ENCODE measurements at places on chromosomes 1 and 21.

- no peak for DNase-seq
Observed at GRCh38 chr1:18482721-18483425, 2.1 kb downstream of the KLHDC7A start.

DNA sequence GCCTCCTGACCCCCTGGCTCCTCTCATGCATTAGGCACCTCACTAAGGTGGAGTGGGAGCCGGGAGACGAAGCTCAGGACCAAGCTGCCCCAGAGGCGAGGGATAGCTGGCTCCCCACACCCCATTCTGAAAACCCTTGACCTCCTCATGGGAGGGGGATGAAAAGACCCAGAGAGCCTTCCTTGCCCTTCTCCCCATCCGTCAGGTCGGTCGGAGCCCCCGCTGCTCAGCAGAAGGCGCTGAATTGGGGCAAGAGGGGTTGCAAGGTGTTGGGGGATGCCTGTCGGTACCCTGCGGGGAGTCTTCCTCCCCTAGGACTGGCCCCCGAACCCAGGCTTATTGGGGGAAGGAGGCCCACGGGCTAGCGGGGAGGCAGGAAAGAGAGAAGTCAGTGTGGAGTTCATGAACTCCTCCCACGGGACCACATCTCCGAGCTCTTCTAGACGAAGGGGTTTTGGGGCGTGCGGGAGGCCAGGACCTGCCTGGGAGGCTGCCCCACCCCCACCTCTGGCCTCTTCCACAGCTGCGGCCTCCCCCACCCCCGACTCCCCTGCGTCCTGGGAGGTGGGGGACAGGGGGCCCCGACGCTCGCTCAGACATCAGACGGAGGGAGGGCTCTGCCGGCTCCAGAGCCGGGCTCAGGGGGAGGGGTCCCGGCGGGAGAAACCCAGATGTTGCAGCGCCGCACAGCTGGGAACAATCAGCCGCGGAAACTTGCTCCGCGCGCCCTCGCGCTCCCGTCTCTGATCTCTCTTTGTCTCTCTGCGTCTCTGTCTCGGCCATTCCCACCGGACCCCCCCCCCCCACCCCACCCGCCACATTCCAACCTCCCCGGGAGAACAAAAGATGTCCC is 719 bp downstream of the MFAP2 start:
- no peak for DNase-seq

DNA sequence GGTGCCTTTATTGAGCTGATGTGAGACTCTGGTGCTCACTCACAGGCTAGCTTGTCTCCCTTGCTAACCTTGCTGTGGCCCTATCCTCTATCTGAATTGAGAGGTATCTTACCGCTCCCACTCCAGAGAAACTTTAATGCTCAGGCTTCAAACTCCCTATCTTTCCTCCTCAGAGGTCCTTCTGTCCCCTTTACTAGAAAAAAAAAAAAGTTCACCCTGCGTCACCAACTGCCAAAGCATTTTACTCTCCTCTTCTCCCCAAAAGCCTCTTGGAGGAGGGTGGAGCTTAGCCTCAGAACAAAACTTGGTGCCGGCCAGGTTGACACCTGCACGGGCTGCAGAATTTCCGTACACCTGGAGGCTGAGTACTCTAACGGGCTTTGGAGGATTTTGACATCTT is 55.1 kb downstream of the ATP2B4 start:
- no peak for DNase-seq

DNA sequence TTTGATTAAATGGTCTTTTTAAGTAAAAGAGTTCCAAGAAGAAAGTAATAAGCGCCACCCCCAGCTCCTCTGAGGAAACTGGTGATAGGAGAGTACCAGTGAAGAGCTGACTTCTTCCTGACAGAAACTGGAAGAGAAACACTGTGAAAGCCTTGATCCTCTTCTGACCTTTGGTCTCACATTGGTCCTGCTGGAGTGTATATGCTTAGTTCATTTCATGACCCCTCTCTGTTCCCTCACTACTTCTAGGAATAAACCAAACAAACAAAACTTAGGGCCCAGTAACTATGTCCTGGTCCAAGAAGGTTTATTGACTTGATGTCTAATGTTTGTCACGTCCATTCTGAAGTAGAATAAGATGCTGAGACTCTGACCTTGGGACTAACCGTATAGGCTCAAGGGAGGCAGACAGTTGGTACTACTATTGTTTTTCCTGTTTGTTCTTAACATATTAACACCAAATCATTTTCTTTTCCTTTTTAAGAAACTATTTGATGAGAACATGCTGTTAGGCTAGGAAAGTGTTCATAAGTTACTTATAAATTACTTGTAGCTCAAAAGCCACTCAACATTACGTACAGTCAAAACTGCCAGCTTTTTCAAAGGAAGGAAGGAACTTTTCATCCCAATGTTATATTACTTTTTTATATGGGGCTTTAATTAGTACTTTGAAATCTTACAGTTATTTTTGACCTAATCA is 57.9 kb downstream of the MIER1 start:
- DNase-seq: no peak

- DNase-seq: no peak
Observed at GRCh38 chr1:68384872-68385411, 64.8 kb downstream of the RPE65 start.

DNA sequence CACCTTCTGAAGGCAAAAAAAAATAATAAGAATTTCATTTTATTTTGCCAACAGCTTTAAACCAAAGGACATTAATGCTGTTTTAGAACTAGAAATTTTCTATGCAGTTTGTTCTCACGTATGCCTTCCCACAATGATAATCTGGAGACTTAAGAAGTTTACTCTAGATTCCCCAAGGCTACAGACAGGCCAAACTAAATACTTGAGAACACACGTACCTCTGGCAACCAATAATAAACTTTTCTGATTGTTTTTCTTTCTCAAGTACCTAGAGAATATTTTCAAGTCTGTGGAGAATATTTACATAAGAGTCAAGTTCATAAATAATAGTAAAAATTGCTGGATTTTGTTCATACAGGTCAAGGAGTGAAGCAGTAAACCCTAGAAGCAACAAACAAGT is 15.9 kb downstream of the CLDN8 start:
- no peak for DNase-seq

DNA sequence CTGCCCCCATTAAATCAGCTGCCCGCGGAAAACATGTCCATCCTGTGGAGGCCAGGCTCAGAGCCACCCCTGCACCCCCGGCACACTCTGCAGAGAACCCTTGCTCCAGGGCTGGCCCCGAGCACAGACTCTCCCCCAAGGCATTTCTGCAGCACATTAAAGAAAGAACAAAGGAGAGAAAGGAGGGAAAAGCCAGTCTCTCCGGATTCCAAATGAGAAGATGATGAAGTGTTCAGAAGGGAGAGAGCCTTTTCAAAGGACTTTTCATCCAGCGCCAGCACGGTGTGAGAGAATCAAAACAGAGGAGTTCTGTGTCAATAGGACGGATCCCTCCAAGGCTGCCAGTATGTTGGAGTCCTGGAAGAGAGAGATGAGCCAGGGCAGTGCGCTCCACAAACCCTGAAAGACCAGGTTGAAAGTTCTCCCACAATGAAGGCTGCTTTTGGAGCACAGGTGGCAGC is 498.3 kb downstream of the NPHP4 start:
- no peak for DNase-seq

GRCh38 chr21:39313042-39313570 is 326 bp downstream of the BRWD1 start:
- DNase-seq: peak; percentile 14

- DNase-seq: no peak
Observed at GRCh38 chr1:28163496-28164161, 12.9 kb downstream of the PTAFR start.

DNA sequence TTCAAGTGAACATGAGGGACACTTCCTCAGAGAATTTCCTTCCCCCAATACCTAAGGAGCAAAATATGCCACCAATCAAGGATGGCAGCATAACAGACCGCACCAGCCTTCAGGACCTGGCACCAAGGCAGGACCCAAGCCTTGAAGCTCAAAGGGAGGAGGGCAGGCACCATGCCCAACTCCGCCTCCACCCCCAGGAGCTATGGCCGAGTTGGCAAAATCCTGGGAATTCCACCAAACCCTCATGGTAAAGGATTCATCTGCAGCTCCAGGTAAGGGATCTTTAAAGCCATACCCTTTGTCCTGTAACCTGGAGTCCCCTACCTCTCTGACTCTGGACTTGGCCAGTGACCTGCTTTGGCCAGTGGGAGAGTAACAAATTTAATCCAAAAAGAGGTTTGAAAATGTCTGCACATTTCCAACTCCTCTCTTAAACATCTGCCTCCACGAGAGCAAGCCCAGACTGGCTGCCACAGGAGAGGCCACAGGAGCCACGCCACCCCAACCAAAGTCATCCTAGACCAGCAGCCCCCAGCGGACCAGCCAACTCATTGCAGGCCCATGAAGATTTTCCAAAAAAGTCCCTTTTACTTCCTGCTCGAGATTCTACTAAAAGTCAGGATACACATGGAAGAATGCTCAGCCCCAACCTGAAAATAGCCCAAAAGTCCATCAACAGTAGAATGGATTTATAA is 41.9 kb downstream of the NPHP4 start:
- no peak for DNase-seq

DNA sequence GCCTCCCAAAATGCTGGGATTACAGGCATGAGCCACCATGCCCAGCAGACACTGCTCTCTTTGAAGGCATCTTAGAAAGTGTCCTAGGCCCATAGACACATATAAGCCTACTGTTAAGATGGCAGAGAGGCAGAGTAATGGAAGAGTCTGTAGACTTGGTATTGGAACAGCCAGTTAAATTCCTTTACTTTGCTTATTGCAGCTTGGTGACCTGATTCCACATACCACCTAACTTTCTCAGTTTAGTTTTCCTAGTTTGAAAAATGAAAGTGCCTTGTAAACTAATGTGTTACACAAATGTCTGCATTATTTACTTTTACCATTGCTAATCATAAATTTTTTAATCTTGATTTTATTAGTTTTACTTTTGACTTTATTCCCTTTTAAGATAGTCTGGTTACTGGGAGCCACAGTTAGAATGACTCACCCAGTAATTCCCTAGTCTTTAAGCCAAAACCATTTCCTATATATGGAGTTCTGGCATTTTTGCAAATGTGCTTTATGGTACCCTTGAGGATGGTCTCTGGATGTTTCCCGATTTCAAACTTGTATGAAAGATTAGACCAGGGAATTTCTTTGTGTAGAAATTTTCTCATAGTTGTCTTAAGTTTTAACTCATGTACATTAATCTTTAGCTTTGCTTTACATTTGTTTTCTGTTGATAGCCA is 6.4 kb downstream of the SMAP2 start:
- no peak for DNase-seq

GRCh38 chr1:97307151-97307550 is 585.6 kb downstream of the PTBP2 start:
- no peak for DNase-seq

DNA sequence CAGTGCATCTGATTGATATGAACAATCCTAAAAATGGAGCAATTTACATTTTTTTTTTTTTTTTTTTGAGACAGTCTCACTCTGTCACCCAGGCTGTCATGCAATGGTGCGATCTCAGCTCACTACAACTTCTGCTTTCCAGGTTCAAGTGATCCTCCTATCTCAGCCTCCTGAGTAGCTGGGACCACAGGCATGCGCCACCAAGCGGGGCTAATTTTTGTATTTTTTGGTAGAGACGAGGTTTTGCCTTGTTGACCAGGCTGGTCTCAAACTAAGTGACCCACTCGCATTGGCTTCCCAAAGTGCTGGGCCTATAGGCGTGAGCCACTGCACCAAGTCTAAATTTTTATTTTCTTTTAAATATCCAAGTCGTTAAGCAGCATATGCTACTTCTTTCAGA is 109.0 kb downstream of the FAF1 start:
- DNase-seq: no peak

DNA sequence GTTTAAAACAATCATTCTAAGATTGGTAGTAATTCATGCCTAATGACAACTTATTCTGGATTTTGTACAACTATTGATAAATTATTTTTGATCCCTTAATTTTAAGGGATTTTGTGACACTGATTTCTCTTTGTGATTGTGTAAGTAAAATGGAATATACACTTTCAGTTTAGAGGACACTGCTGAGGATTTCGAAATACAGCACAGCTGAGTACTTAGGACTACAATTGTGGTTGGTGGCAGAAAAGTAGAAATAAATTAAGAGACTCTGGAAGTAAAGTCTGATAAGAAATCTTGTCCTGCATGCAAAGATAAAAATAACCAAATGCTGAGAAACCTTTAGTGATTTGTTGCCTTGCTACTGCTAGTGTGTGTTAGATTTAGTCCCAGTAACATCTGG is 40.0 kb downstream of the TYW3 start:
- DNase-seq: no peak

DNA sequence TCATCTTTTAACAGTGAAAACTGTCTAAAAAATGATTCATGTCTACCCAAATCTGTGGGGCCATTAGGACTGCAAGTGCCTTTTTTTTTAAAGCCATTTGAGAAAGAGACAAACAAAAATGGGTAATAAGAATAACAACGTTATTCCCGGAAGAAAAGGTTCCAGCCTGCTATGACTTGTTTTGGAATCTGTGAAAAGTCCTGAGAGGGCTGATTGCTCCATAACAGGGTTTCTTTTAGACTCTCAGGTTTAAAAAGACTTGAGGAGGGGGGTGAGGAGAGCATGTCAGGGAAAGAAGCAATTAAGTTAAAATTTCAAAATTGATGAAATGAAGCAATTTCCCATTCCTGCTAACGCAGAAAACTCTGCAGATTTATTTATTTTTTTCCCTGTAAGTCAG is 56.4 kb downstream of the CACHD1 start:
- no peak for DNase-seq

DNA sequence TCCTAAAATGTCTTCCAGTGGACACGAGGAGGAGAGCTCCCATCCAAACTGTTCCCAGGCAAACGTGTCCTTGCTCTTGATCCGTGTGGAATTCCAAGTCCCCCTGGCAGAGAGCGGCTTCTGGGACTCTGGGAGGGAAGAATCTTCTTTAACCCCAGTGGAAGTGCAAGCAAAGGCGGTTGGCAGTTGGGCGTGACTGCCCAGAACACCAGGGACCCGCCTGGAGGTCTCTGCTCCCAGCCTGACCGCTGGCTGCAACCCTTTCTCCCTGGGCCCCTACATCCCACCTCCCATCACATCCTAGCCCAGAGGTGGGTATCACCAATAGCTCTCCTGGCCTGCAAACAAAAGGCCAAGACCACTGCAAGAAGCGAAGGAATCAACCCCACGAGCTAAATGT is 17.8 kb downstream of the CASZ1 start:
- no peak for DNase-seq
